ENCODE measurements at places on chromosomes 6 and 20. TPM values are rescaled to one million over a fixed set of nuclear protein-coding genes. Genes with fewer than 3 reads are reported as not detected.

GRCh38 chr6:17640477-17640917 is 40.4 kb downstream of the FAM8A1 start:
- no peak for DNase-seq

GRCh38 chr20:11260611-11261010 is 586.8 kb upstream of the JAG1 start:
- no peak for DNase-seq

- DNase-seq = no peak
Measured at GRCh38 chr20:4151342-4151741, 136.0 kb upstream of the RNF24 start.

- DNase-seq = no peak
Measured at GRCh38 chr6:134764741-134765140, 185.2 kb downstream of the ALDH8A1 start.

Gene CST1
- not detected for total RNA-seq

DNA sequence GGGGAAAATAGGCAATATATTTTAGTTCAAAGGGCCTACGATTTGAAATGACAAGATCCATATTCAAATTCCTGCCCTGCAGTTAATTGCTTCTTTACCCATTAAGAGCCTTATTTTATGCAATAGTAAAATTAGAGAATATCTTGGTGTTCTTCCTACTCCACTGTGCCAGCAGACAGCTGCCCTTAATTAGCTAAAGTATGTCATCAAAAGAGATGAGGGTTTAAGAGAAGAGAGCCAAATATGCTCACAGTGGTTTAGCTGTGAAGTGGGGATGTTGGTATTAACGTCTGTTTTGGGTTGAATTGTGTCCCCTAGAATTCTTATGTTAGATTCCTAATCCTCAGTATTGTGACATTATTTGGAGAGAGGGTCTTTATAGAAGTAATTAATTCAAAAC is 148.1 kb downstream of the MOXD1 start:
- DNase-seq = no peak

- DNase-seq = no peak
Measured at GRCh38 chr6:110550353-110550752, 73.9 kb upstream of the SLC22A16 start.

Gene SEL1L2
- total RNA-seq = not detected

Gene FBXL4
- 9.0 TPM for total RNA-seq

DNA sequence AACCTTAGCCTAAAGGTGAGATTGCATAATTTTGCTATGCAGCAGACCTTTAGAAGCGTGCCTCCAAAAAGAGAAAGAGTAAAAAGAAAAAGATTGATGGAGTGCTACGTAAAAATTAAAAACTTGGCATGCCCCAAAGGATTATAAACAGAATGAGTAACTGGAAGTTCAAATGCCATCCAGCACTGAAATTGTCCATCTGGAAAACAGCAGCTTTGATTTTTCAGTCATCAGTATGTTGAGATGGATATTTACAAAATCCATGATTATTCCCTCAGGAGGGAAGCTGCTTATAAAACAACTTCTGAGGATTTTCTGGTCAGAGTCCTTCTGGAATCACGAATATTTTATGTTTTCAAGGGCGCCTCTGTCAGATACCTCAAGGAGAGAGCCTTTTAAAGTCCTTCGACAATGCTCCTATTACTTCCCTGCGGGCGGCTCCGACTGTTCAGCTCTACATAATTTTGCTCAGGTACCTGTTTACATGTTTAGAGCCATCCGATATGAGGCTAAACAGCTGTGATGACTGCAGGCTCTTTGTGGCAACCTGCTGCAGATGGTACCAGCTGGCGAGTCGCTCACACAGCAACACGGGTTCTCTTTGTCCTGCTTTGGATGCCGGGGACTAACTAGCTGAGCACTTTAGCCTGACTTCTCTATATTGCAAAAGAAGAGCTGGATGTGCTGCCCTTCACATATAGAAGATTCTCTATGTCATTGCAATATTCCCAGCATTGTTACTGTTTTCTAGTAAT is 83.3 kb downstream of the RCAN2 start:
- no peak for DNase-seq

Gene CCNC
- total RNA-seq = 168 TPM

Gene TNNC2
- 1.3 TPM for total RNA-seq

GRCh38 chr6:4323322-4323721 is 187.9 kb upstream of the ECI2 start:
- DNase-seq = no peak

All from G401 (cell line).